ENCODE measurements at places on chromosomes 11 and 22.

GRCh38 chr11:17989306-17989705 lies 23.5 kb downstream of the SERGEF start:
- DNase-seq: no peak

- no peak for DNase-seq
Observed at GRCh38 chr11:134632347-134633119, 220.5 kb upstream of the B3GAT1 start.

DNA sequence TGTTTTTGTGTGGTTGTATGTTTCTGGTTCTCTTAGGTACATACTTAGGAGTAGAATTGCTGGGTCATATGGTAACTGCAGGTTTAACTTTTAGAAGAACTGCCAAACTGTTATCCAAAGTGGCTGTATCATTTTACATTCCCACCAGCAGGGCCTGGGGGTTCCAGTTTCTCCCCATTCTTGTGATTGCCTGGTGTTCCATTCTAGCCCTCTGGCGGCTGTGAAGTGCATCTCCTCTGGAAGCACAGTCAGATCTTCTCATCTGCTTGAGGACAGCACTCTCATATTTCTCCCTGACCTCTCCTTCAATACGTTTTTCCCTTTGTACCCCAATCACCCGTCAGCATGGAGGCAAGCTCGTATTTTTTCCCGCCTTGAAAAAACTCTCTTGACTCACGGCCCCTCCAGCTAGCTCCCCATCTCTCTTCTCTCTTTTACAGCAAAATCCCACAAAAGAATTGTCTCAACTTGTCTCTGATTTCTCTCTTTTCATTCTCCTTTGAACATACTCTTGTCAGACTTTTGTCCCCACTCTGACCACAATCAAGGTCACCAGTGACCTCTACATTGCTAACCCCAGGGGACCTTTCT lies 56.8 kb upstream of the THY1 start:
- DNase-seq: no peak

DNA sequence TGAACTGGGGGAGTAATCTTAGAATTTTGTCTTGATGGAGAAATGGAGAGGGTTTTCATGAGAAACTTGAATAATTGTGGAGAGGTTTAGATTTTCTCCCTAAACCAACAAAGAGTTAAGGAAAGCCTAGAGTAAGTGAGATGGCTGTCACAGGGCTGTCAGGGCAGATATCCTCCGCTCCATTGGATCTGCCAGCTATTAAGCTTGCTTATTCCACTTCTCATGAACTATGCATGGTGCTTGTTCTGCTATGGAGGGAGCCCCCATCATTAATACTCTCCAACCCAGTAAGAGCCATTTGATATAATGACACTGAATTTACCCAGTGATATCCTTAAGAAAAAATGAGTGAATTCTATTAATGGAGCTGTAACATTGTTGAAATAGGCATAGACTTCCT lies 342.8 kb upstream of the MTNR1B start:
- no peak for DNase-seq

GRCh38 chr11:68282141-68282860 lies 10.5 kb upstream of the C11orf24 start:
- no peak for DNase-seq

DNA sequence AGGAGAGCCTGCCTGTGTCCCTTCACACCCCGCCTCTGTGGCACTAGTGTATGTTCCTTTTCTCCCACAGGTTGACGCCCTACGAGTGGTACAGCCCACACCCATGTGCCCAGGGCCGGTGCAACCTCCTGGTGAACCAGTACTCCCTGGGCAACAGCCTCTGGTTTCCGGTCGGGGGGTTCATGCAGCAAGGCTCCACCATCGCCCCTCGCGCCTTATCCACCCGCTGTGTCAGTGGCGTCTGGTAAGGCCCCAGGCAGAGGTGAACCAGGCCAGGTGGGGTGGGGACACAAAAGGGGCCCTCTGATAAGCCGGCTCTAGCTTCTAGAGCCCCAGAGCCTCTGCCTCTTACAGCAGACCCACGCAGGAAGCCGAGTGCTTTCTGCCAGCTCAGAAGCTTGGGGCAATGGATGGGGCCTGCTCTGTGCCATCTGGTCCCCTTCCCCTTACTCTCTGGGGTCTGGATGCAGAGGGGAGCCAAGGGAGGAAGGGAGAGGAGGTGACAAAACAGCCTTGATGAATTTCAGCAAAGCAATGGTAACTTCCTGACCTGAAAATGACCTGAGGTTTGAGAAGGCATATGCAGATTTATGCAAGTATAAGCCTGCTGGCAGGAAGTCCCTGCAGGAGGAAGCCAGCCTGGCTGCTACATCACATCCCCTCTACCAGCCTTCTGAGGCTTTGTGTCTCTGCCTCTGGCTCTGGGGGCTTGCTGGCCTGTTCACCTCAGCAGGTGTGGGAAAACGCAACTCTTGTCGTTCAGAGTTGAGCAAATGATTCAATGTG lies 67.0 kb upstream of the TBCEL start:
- peak; percentile 45 for DNase-seq

- no peak for DNase-seq
Observed at GRCh38 chr11:134800130-134800529, 388.1 kb upstream of the B3GAT1 start.

DNA sequence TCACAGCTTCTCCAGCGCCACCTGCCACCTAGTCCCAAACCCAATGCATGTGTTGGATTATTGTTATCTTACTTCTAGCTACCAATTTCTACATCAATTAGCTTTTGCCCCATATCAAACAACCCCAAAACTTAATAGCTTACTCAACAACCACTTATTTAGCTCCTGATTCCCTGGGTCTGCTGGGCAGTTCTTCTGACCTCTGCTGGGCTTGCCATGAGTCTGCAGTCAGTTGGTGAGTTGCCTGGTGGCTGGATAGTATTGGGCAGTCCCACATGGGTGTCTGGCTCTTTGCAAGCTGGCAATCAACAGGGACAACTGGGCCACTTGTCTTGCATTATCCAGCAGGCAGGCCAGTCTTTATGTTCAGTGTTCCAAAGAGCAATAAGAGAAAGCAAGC lies 13.6 kb upstream of the MS4A15 start:
- no peak for DNase-seq

DNA sequence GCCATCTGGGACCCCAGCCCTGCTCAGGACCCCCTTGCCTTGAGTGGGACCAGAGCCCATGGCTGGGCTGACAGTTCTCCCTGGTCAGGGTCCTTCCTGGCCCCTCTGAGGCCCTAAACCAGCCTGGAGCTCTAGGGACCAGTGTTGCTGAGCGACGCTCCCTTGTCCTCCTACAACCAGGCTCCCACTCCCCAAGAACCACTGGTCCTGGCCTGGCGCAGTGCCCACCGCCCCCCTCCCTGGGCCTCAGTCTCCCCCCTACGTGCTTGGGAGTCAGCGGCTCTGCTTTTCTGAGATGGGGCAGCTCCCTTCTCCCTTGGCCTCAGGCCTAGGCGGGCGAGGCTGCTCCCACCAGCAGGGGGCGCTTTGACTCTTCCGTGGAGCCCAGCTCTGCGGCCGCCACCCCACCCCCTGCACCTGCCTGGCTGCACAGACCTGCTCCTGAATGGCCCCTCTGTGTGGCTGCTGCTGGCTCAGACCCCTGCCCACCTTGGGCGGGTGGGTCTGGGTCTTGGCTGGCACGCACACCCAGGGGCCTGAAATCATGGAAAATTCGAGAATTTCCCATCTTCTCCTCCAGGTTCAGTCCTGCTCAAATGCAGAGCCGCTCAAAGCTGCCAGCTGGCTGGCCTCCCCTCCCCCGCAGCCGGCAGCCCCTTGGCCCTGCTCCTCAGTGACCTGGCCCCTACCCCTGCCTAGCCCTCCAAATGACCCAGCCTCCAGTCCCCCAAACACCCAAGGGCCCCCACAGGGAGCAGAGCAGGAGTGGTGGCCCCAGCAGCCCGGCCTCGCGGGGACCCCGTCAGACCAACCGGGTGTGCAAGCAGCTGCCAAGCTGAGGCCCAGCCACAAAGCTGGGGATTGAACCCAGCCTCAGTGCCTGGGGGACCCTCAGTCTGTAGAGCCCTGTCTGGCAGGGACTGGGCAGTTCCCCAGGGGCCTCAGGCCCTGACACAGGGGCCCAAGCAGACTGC lies 9.1 kb downstream of the PRR33 start:
- peak; percentile 77 for DNase-seq

GRCh38 chr22:35697142-35697541 lies 20.5 kb upstream of the APOL5 start:
- DNase-seq: no peak

GRCh38 chr11:71130106-71130505 lies 122.3 kb downstream of the SHANK2 start:
- DNase-seq: no peak

DNA sequence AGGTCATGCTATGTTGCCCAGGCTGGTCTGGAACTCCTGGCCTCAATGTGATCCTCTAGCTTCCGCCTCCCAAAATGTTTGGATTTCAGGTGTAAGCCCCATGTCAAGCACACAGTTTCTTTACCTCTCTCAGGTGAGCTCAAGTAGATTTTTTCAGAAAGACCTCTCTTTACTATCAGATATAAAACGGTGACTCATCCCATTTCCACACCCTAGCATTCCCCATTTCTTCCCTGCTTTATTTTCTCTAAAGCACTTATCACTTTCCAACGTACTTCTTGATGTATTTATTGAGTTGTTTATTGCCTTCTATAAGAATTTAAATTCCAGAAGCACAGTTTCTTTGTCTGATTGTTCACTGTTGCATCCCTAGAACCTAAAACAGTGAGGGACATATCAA lies 3.7 kb downstream of the TSG101 start:
- DNase-seq: no peak

- no peak for DNase-seq
Observed at GRCh38 chr11:13224324-13224723, 53.3 kb upstream of the BMAL1 start.

GRCh38 chr11:72041364-72042063 lies 38.8 kb downstream of the NUMA1 start:
- DNase-seq: peak; percentile 70

- no peak for DNase-seq
Observed at GRCh38 chr11:71211631-71212030, 40.7 kb downstream of the SHANK2 start.

GRCh38 chr11:12889243-12889642 lies 119.9 kb upstream of the RASSF10 start:
- no peak for DNase-seq

DNA sequence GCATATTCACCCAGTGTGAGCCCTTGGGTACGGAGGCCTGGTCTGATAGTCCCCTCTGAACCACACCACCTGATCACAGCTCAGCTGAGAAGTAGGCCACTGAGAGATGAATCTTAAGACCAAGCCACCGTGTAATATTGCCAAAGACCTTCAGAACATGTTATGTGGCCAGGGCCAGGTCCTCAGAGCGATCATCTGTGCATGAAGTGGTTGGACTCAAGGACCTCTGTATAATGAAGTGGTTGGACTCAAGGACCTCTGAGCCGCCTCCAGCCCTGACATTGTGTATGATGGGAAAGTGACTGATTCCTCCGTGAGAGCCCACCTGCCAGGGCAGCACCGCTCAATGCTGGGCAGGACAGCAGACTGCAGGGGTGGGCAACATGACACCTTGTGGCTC lies 70.2 kb downstream of the TP53I11 start:
- no peak for DNase-seq

GRCh38 chr11:74480688-74481417 lies 12.7 kb downstream of the LIPT2 start:
- DNase-seq: no peak

GRCh38 chr11:102757823-102758549 lies 22.4 kb downstream of the MMP10 start:
- no peak for DNase-seq

DNA sequence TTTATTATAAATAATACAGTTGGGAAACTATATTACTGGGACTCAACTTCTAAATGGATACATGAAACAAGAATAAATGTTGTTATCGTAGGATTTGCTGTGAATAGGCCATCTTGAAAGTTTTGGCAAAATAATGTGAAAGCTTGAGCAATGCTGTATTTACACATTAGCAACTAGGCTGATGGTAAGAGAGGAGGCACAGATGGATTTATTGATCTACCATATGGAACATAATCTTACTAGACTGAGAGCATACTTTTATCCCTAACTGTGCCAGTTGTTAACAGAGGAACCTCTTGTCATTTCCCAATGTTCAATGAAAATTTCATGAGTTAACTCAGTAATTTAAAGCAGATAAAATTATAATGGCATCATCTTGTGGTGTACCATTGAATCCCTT lies 22.8 kb downstream of the APIP start:
- no peak for DNase-seq

DNA sequence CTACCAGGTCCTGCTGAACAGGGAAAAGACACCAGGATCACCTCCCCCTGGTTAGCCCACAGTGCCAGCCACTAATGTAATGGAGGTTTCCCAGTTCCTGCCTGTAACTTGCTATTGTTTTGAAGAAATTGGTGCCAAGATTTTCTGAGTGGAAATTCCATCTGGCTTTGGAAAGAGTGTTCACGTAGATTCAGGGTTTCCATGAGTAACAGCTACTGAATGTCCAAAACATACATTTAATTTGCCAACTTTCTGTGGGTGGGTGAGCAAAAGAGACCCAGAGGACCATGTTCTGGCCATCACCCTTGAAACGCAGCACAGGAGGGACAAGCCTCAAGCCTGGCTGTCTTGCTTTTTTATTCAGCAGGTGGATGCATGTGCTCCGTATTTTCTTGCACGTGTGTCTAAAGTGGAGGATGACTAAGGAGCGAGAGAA lies 8.8 kb upstream of the DKK3 start:
- no peak for DNase-seq

GRCh38 chr11:36292311-36292722 lies 3.1 kb upstream of the COMMD9 start:
- no peak for DNase-seq

- no peak for DNase-seq
Observed at GRCh38 chr11:123694551-123694950, 40.1 kb upstream of the SCN3B start.

DNA sequence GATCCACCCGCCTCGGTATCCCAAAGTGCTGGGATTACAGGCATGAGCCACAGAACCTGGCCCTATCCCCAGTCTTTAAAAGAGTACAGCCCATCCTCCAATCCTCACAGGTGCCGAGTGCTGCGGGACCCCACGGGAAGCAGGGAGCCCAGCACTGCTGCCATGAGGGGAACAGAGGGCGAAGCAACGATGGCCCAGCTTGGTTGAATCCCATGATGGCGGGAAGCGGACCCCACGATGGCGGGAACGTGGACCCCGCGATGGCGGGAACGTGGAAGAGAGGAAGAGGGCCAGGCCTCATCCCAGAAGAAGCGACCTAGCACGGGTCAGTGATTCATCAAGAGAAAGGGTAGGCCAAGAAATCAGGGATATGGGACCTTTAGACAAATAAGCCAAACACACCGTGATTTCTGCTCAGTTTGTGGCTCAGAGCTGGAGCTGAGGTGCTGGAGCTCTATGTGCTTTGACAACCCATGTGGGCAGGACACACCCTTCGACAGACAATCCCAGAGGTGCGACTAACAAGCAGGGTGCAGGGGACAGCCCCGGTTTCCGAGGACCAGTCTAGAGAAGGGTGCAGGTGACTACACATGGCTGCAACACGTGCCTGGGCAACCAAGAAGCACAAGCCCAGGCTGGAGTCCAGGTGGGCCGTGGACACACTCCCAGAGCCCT lies 30.9 kb downstream of the BRD1 start:
- no peak for DNase-seq

DNA sequence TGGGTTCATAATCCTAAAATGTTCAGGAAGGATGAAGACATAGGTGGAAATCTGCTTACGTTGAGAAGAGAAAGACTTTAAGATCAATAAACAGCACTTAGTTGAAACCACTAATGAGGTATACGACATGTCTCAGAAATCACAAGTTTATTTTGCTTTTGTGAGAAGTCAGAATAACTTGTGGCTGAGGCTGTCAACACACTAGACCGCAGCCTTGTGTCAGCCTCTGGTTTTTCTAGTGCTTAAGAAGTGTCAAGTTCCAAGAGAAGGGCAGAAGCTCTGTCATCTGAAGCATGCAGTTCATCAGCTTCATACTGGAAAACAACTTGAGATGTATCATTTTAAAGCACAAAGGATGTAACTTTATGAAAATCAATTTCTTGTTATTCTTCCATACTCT lies 420.9 kb downstream of the METTL15 start:
- DNase-seq: no peak

All from natural killer cell (primary cell).